Mucosa of descending colon (tissue), 3 donors: ENCODE measurements at places on chromosomes 6 and 20. TPM values are rescaled to one million over a fixed set of nuclear protein-coding genes. Genes with fewer than 3 reads are reported as not detected.

- DNase-seq, result no peak
These were observed 36.7 kb downstream of the LAMA2 start for GRCh38 chr6:128919412-128920180.

DNA sequence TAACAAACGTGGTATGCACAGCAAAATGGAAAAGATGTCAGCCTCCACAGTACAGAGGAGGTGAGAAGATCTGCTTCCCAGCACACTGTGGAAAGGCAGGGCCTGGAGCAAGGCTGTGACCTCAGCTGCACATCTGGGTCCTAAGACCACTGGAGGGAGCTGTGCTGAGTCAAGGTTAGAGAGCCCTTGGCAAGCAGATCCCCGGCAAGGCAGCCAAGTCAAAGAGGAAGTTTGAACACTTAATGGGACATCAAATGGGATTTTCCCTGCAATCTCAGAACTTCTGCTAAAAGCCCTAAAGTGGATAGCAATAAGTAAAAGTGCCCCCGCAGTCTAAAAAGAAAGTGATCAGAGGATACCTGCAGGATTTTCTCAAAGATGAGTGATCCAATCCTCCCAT is 39.5 kb downstream of the UNC5CL start:
- peak; percentile 58 for DNase-seq

GRCh38 chr6:123017104-123017682 is 21.2 kb downstream of the CLVS2 start:
- DNase-seq, result no peak

DNA sequence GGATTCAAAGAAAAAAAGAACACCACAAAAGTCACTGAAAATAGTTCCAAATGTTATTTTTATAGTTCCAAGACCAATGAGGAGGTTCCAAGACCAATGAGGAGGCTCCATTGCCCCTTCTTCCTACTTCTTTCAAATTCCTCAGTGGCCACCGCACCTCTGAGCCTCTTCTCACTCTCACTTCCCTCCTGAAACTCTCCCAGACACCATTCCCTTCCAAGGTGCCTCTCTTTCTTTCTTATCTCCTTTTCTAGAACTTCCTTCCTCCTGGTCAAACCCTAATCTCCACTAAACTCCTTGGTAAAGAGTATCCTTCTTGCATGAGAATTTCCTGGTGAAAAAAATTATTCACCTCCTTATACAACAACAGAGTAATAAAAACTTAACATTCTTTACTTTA is 20.4 kb upstream of the MCUR1 start:
- DNase-seq, result no peak

- DNase-seq, result peak; percentile 64
These were observed 105.4 kb downstream of the PERP start for GRCh38 chr6:138001750-138002349.

- no peak for DNase-seq
These were observed 200.5 kb downstream of the PLCB4 start for GRCh38 chr20:9269280-9269971.

- peak; percentile 2 for DNase-seq
These were observed 655.4 kb upstream of the PTCHD4 start for GRCh38 chr6:48766349-48766748.

DNA sequence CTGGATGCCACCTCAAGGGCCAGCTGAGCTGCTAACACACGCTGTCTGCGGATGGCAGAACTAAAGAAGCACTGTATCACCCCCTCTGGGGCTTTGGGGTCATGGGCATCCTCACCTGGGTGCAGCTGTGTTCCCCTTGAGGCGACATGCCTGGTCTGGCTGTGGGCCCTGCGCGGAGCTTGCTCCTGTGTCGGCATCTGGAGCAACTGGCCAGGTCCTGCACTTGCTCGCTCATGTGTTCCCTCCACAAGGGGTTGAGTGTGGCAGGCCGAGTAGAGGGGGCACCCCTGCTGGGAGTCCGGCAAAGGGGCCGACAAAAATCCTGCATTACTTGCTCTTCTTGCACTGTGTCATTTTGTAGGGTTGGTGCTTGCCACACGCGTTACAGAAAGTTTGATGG is 189.0 kb downstream of the CDKAL1 start:
- DNase-seq, result no peak

Gene ERVFRD-1
- 0.12 TPM for total RNA-seq

GRCh38 chr6:48068278-48069251 is 42.4 kb downstream of the PTCHD4 start:
- peak; percentile 18 for DNase-seq

DNA sequence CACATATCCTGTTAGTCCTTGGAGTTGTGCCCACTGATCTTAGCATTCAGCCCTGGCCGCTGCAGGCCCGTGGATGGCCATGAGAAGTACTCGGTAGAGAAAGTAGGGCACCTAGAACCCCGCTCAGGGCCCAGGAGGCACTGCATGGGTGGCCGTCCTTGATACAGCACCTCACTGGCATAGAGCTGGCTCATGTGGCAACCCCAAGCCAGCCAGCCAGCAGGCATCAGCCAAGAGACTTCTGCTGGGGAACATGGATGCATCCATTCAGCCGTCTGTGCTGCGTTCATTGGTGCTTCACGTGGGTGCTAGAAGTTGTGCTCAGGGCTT is 10.6 kb downstream of the PYGB start:
- DNase-seq, result no peak

DNA sequence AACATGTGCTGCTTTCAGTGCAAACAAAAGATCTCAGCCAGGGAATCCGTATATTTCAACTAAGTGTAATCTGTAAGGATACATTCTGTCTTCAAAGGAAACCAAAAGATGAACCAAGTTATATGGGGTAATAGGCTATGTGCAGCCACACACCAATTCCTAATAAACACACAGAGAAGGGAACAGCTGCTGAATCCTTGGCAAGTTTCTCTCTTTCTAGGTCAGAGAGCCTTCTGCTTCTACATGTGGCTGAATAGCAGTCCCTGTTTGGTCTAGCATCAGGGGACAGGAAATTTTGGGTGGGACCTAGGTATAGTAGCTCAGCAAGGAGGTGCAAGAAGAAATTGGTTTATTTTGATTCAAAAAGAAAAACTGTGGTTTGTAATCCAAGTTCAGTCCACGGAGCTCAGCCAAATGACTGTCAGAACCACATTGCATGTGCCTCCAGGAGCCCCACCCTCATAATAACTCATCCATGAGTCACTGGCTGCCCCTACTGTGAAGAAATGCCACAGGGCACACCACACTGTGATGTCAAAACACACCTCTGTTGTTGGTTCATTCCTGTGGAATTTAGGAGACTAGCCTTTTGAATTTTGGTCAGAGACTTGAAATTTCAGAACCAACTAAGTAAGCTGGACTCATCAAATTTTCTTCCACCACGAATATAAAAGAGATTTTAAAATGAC is 21.1 kb downstream of the SPTLC3 start:
- no peak for DNase-seq

GRCh38 chr6:147180926-147181325 is 23.3 kb upstream of the STXBP5 start:
- no peak for DNase-seq

DNA sequence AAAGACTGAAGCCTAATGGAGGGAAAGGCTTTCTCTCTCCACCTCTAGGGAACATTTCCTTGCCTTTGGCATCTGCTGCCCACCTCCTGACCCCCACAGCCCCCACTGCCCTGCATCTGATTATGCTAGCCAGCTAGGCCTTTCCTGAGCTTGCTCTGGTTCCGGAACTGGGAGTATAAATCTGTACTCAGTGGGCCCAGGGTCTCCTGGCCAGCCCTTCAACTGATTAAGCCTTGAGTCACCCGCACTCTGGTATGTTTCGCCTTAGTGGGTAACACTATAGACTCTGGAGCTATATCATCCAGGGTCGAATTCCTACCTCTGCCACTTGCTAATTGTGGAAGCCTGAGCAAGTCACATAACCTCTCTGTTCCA is 45.6 kb upstream of the RIPOR2 start:
- no peak for DNase-seq

GRCh38 chr6:73471686-73472290 is 10.3 kb downstream of the MTO1 start:
- DNase-seq, result no peak

- no peak for DNase-seq
These were observed 1.3 kb downstream of the TTI1 start for GRCh38 chr20:38031957-38032356.

Gene CDH4
- not detected for total RNA-seq

GRCh38 chr6:87806099-87806498 is 104.1 kb upstream of the AKIRIN2 start:
- no peak for DNase-seq

DNA sequence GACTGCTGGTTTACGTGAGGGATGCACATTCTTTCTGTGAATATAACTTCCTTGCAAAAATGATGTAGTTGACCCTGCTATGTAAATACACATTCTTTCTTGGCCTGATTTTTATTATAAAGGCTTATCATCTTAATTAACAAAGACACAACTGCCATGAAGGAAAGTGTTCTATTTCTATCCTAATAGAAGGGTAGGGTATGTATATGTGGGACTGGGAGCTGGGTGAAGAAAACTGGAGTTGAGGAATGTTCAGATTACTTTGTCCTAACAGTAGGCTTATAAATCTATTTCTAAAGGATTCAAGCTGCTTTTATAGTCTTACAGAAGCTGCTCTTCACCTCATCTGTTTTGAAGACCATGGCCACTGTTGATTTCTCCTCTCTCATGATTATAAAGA is 76.5 kb upstream of the RGS17 start:
- DNase-seq, result no peak

- DNase-seq, result no peak
These were observed 41.6 kb upstream of the DUSP22 start for GRCh38 chr6:250676-251075.

Gene SYCP2
- total RNA-seq, result 1.3 TPM

DNA sequence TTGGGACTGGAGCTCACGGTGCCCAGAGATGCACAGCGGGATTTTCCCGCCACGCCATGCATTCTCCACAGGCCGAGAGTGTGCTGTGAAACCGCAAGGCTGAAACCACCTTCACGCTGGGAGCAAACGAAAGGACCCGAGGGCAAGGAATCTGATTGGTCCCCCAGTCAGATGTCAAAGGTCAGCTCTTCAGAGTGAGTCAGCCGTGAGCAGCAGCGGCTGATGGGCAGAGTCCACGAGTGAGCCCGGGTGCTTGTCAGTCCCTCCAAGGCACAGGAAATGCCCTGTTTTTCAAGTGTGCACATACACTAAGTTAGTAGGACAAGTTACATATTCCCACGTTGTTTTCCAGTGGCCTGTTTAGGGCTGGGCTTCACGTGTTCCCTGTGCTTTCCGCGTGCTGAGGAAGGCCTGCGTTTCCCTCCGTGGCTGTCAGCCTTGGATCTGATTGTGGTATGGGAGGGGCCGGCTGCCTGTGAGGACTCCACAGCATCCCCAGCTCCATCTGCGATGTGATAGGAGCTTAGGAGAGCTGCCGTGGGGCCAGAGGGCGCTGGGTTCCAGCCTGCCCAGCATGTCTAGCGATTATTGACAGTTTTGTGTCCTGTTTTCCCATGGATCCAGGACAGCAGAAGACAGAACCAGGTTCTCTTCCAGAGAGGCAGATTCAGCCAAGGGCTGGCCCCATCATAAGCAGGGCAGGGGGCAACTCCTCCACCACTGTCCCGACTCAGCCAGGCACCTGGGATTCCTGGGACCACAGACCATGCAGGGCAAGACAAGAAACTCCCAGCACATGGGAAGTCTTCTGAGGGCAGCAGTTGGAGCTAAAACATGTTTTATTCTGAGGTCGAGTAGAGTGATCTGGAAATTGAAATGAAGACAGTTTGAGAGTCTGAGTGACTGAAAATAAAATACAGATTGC is 38.2 kb upstream of the FRMD1 start:
- no peak for DNase-seq

DNA sequence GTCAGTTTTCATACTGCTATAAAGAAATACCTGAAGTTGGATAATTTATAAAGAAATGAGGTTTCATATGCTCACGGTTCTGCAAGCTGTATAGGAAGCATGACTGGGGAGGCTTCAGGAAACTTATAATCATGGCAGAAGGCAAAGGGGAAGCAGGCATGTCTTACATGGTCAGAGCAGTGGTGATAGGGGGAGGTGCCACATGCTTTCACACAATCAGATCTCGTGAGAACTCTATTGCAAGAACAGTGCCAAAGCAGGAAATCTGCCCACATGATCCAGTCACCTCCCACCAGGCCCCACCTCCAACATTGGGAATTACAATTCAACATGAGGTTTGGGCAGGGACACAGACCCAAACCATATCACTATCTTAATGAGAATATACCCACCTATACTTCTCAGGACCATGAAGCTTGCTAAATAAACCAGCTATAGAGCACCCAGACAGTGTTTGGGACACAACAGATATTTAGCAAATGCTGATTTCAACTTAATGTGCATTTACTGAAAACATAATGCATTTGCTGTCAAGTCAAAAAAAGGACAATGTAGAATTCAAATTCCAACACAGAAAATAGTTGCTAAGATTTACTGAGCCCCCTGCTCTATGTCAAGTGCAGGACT is 63.8 kb downstream of the TNFRSF21 start:
- no peak for DNase-seq

DNA sequence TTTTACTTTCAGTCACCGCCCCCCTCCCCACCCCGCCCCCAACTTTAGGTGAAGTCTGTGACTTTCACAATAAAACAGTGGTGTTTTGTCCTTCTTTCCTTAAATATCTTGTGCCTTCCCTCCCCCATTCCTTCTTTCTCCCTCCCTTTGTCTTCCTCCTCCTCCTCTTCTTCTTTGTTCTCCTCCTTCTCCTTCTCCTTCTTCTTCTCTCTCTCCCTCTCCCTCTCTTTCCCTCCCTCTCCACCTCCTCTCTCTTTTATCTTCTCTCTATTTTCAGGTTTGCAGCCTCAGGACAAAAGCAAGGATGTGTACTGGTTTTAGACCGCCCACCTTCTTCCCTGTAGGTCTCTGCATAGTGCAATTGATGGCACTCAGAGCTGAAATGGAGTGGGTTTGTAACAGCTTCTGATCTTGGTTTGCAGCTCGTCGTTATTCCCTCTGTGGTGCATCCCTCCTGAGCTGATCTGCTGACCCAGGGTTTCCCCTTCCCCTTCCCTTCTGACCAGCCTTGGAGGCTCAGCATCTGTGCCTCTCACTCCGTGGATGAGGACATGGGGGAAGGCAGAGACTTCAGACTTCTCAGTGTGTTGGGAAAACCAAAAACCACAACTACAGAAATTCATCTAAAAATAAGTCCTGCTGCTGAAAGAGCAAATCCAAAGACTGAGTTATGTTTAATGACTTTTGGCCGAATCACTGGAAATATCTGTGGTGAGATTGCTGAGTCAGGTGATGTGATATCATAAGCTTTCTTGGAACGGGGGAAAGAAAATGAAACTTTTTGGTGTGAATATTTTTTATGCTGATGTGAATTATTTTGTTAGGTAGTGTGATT is 6.9 kb downstream of the VGLL2 start:
- no peak for DNase-seq

DNA sequence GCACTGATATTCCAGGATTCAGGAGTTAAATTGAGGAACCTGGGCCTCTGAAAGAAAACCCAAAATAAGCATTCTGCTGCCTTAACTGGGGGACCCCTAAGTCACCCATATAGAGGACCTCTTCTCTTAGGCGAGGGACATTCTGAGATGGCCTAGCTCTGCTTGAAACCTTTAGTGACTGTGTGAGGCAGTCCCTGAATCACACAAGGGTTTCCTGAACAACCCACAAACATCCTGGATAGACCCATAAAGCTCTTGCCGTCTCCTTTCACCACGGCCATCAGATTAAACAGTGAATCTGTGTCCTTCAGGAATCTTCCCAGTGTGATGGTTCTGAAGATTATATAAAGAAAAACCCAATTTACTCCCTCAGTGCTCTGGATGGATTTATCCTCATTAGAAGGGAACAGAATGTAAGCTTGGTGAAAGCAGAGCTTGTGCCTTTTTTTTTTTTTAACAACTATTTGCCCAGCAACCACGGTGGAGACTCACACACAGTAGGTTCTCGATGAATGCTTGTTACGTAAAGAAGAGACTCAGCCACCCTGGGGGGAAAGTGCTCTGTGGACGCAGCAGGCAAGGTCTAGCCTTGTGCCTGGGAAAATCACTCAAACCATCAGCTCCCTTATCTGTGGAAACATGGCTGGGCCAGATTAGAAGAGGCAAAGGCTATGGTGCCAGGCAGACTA is 39.1 kb upstream of the SIRPG start:
- no peak for DNase-seq

Gene CPXM1
- total RNA-seq, result 1.7 TPM
